ENCODE measurements at places on chromosomes 3 and 15.

DNA sequence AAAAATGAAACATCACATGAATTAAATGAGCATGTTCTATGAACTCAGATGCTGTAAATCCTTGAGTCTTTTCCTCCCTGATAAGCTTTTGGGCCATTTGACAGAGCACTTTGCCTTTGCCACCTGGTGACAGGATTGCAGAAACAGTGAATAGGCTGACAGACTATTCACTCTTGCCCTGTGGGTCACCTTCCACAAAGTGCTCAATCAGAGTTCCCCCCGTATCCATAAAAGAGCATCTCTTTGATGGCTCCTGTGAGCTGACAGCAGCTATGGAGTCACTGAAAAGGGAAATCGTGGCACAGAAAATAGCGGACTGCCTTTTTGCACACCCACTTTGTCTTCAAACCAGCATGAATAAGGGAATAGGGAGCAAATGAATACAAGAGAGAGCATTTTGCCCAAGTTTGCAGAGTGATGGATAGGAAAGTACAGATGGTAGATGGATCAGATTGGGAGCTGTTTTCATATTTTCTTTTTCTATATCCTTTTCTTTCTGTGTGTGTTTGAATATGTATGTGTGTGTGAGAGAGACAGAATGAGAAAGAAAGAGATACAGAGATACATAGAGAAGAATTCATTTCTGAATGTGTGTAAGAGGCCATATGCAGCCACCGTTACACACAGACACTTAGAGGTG, 37.8 kb upstream of the GOLM2 start:
- DNase-seq: no peak

GRCh38 chr3:12929801-12930200, 88.4 kb upstream of the RPL32 start:
- DNase-seq: no peak

DNA sequence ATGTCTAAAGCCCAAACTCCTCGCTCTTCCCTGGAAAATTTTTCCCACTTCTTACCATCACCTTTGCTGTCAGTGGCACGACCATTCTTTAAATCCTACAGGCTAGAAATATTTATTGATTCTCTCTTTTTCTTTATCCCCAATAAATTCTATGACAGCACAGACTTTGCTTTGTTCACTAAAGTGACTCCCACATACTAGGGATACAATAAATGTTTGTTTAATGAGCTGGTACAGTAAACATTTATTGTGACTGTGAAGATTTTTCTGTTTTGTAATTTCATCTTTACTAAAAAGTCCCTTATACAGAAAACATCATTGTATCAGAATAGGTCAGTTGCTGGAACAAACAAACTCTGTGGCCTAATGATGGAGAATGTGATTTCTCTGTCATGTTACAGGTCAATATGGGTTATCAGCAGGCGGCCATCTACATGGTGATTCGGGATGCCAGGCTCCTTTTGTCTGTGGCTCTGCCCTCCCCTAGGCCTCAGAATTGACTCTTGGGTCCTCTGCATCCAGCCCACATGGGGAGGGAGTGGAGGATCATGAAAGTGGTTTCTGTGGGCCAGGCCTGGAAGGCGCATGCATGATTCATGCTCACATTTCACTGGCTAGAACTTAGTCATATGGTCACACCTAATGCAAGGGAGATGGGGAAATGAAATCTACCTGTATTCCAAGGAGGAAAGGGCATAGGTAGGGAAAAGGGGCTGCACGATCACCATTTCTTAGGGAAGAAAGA, 22.7 kb upstream of the KNG1 start:
- no peak for DNase-seq

GRCh38 chr3:30614373-30614772, 8.0 kb downstream of the TGFBR2 start:
- DNase-seq: no peak

DNA sequence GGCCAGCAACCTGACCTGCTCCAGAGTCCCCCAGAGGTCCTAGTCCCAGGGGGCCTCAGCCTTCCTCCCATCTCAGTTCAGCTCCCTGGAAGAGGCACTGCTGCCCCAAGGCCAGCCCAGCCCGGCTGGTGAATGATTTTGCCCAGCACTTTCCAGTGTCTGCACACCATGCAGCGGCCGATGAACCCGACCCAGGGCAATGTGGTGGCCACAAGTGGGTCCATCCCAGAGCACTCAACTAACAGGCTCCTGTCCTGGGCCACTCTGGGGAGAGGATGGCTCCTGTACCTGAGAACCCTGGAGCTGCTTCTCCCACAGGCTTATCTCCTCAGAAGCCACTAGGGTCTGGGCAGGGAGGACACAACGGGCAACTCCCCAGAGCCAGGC, 39.2 kb downstream of the PTPN23 start:
- no peak for DNase-seq

DNA sequence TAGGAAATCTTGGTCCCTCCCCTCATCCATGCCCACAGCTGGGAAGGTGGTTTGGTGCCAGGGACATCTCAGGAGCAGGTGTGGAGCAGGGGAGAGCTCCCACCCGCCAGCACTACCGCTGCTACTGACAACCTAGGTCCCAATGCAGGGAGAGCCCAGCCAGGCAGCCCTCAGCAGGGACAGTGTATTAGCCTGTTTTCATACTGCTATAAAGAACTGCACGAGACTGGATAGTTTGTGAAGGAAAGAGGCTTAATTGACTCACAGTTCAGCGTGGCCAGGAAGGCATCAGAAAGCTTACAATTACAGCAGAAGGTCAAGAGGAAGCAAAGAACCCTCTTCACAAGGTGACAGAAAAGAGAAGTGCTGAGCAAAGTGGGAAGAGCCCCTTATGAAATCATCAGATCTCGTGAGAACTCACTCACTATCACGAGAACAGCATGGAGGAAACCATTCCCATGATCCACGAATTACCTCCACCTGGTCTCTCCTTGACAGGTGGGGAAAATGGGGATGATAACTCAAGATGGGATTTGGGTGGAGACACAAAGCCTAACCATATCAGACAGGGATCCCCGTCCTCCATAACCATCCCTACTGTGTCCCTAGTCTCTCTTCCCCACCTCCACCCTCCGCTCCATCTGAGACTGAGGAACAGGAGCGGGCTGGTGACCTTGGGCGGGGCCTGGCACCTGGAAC, 218.6 kb downstream of the TBC1D2B start:
- no peak for DNase-seq

DNA sequence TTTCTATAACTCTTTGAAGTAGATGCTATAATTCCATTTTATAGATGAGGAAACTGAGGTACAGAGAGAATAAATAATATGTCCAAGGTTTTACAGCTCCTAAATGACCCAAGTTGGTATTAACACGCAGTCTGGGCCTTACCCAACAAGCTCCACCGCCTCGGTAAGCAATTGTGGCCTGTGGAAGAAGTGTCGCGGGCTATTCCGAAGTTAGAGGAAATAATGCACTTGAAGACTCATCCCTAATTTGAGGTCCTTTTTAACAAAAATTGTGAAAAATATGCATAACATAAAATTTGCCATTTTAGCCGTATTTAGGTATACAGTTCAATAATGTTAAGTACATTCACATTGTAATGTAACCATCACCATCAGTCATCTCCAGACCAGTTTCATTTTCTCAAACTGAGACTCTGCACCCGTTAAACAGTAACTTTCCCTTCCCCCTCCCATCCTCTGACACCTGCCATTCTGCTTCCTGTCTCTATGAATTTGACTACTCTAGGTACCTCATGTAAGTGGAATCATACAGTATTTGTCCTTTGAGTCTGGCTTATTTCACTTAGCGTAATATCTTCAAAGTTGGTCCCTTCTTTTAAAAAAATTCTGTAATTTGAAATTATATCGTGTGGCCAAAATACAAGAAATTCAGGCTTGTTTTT, 18.2 kb downstream of the IDH3A start:
- DNase-seq: no peak

DNA sequence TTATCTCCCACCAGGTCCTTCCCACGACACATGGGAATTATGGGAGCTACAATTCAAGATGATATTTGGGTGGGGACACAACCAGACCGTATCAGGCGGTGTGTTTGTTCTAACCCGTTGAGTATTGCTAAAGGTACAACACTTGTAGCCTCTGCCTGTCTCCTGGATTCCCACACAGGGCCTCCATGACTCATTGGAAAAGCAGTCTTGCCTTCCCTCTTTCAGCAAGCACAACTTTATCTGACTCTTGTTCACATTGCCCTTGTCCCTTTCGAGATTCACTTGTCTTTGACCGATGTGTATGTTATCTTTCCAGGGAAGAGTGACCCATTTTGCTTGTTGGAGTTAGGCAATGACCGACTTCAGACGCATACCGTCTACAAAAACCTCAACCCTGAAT, 152.3 kb downstream of the MCTP2 start:
- no peak for DNase-seq

GRCh38 chr3:82587174-82587573, 825.7 kb upstream of the GBE1 start:
- DNase-seq: no peak

DNA sequence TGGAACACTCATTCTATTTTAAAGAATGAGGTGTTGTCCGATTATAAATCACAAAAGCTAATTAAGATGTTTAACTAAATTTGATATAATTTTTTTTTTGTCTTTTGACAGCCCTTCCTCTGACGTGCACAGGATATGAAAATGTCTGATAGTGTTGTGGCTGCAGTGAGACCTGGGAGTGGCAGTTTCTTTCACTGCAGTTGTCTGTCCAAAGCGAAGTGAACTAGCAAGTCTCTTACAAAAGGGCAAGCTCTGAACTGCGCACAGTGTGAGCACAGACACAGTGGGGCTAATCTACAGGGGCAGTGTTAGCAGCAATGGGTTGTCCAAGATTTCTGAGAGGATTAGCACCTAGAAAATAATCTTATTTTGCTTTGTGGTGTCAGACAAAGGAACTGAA, 29.1 kb upstream of the MYRIP start:
- DNase-seq: no peak

- no peak for DNase-seq
Observed at GRCh38 chr15:26091184-26091583, 228.1 kb upstream of the ATP10A start.

- no peak for DNase-seq
Observed at GRCh38 chr3:119219069-119219468, 21.6 kb downstream of the B4GALT4 start.

DNA sequence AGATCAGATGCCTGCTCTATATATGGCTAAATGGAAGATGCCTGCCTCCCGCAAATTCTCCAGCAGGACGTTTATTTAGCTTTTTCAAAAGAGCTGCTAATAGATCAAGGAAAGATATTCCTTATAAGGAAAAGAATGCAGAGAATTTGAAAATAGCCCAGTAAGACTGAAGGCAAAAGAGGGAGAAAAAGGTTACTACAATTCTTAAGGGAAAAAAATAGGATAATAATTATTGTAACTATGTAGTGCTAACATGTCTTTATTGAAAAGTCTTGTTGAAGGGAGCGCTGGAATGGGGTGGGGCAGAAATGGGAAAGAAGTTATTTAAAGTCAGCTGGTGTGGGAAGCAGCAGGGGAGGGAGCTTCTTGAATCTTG, 2.9 kb downstream of the TPM1 start:
- no peak for DNase-seq

DNA sequence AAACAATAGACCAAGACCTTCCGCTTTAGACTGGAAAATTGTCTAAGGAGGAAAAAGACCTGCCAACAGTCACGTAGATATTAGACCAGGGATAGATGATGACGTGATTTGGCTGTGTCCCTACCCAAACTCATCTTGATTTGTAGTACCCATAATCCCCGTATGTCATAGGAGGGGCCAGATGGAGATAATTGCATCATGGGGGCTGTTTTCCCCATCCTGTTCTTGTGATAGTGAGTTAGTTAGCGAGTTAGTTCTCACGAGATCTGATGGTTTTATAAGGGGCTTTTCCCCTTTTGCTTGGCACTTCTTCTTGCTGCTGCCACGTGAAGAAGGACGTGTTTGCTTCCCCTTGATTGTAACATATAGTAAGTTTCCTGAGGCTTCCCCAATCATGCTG, 31.7 kb upstream of the SUCLG2 start:
- no peak for DNase-seq

DNA sequence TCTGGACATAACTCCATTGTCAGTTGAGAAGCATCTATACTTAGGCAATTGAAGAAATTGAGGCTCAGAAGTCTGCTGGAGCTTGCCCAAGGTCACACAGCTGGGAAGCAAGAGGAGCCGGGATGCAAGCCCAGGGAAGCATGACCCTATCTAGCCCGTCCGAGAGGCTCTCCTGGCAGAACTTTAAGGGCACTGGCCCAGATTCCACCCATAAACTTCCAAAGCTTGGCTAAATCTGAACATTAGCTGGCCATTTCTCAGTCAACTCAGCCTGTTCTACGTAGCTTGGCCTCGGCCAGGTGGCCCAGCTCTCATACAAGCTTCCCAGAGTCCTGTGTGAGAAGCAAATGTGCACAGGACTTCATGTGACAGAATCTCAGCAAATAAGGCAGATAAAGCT, 75.8 kb downstream of the LRIG1 start:
- DNase-seq: no peak

DNA sequence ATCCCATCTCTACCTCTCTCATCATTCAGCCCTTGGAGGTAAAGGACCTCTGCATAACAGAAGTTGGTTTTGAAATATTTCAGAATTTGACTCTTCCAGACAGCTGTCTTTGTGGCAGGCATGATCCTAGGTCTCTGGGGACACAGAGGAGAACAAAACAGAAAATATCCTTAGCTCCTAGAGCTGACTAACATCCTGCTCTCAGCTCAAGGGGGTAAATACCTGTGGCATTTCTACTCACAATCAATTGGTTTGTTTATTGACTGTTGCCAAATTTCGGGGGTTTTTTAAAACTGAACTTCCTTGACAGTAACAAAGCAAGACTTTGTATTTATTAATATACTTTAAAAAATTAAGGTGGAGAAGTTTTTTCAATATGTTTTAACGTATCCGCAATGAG, 78.8 kb downstream of the EOMES start:
- DNase-seq: no peak

GRCh38 chr3:35800960-35801459, 161.7 kb downstream of the ARPP21 start:
- DNase-seq: no peak

GRCh38 chr15:89171136-89172072, 50.0 kb downstream of the RLBP1 start:
- no peak for DNase-seq

DNA sequence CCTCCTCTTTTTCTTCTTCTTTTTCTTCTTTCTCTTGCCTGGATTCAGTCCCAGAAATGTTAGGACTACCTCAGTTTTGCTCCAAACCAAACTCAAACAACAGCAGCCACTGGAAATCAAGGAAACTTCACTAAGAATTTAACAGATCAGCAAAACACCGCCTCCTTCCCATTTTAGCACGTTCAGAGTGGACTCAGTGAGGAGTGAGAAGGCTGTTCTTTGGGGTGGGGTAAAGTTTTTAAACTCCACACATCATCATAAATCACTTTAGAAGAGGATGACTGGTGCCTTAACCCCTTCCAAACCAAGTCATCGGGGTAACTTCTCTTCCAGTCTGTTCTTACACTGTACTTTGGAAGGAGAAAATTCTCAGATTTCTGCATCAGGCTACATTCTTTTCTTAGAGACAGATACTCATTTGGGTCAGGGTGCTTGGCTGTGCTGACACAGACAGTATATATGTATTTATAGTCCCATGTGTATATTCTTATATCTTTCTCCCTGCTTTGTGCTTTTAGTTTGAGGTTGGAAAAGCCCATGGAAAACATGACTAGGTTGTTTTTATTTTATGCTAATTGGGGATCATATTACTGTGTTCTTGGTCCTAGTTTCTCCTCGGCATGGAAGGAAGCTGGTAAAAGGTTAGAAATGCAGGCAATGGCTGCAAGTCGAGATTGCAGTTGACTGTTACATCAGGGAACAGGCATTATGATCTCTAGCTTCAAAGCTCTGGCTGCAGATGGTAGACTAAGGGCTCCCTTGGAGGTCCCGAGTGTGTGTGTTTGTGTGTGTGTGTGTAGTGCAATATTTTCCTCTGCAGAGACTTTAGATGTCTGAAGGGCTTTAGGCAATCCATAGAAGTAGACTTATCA, at the start of gene CCDC80:
Gene CCDC80, minus strand, starts transcription at position 214 of the 872 bp plus-strand sequence. CDS start 1,238 bp downstream, outside the sequence.
- DNase-seq: no peak
